Fibroblast of skin of abdomen (primary cell): ENCODE measurements at places on chromosomes 2 and 18.
A peak's percentile ranks its signal among the peaks of the same experiment; 100 is the strongest.

GRCh38 chr2:185862657-185863398 lies 124.2 kb downstream of the FSIP2 start:
- no peak for DNase-seq

DNA sequence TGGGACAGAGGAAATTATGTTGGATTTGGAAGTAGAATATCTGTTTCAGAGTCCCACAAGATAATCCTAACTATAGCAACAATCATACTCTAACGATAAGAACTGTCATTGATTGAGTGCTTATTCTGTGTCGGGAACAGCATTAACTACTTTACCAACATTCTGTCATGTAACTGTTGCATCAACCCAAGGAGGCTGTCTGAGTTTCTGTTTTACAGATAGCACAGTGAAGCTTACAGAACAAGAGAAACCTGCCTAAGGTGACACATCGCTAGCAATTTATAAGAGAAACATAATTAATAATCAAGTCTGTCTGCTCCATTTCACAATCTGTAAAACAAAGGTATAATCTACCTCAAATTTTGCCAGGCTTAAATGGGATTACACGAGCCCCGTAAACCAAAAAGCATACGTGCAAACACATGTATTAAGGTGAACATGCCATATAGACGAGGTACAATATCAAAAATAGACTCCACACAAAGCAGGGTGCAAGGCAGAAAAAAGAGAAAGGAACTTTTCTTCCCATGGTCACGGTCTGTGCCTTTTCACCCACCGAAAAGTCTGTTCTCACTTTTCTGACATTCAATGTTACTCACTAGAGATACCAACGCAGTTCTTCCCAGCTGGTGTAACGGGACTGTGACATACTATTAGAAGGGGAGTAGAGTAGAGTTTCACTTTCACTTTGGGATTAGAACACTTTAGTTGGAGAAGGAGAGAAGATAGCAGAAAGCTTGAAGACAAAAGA lies 37.2 kb upstream of the SLC8A1 start:
- DNase-seq, result peak; percentile 44

- no peak for DNase-seq
Observed at GRCh38 chr18:34726286-34727004, 16.3 kb downstream of the DTNA start.

- DNase-seq, result peak; percentile 0
Observed at GRCh38 chr2:214985619-214986018, 152.8 kb downstream of the ABCA12 start.

GRCh38 chr2:144798989-144799388 lies 279.1 kb upstream of the ZEB2 start:
- no peak for DNase-seq

DNA sequence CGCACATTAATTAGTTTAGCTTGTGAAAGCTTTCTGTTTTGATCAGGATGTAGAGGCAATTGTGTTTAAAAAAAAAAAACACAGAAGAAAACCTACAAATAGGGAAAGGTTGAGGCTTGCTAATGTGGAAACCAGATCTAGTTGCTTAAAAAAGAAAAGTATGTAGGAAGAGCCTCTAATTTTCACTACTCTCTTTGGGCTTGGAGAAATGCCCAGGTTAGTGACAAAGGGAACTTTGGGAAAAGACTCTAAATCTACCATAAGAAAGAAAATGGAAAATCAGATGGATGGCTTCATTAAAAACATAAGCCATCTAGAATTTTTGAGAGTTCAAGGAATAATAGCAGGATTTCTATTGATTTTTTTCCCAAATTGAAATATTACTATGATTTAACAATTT lies 47.3 kb upstream of the SLC38A11 start:
- DNase-seq, result no peak

DNA sequence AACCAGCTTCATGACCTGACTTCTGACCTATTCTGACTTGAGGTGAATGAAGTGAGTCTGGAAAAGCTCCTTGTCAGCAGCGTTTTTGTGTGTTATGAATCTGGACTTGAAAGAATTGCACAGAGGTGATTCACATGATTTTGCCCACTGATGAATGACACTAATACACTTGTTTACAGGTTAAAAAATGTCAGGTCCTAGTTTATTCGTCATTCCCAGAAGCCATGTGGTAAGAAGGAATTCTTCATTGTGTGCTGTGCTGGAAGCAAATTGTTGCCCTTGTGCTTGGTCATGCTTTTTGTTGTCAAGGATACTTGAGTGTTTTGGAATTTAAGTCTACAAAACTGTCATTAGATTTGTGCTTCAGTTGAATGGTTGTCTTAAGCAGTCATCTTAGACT lies 15.5 kb downstream of the SEC11C start:
- peak; percentile 78 for DNase-seq

DNA sequence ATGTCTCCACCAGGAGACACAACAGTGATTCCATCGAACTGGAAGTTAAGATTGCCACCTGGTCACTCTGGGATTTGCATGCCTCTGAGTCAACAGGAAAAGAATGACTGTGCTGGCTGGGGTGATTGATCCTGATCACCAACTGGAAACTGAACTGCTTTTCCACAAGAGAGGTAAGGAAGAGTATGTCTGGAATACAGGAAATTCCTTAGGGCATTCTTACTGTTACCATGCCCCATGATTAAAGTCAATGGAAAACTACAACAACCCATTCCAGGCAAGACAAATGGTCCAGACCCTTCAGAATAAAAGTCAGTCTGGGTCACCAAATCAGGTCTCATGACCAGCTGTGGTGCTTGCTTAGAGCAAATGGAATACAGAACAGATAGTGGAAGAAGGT lies 12.0 kb upstream of the DDX1 start:
- peak; percentile 49 for DNase-seq

- peak; percentile 8 for DNase-seq
Observed at GRCh38 chr2:161085149-161085548, 75.1 kb upstream of the TANK start.

GRCh38 chr2:2586068-2586776 lies 255.1 kb upstream of the MYT1L start:
- no peak for DNase-seq

DNA sequence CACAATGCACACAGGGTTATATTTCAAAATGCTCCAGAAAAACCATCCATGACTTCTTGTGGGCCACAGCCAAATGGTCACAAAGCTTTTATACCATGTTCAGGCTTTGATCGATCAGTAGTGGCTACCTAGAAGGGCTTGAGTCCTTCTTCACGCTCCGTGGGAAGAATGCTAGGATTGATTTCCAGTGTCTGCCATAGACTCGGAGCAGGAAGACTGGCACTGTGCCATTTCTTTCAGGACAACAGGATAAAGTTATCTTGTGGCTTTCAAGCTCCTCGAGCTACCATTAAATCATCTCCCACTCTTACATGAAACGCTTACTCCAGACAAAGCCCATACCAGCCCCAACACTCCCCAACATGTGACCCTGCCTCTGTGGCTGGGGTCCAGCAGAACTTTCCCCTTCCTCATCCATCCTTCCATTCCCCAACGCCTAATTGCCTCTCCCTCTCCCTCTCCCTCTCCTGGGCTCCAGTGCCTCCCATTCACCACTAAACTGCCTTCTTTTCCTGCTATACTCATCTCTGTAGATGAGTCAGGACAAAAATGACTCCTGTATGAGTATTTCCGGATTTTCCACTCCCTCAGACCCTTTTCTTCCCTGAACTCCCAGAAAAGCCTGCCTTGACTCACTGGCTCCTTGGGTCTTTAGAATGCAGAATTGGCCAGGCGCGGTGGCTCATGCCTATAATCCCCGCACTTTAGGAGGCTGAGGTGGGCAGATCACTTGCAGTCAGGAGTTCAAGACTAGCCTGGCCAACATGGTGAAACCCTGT lies 40.9 kb downstream of the ADD2 start:
- DNase-seq, result peak; percentile 87

GRCh38 chr18:59748628-59749360 lies 51.6 kb upstream of the CCBE1 start:
- peak; percentile 91 for DNase-seq

DNA sequence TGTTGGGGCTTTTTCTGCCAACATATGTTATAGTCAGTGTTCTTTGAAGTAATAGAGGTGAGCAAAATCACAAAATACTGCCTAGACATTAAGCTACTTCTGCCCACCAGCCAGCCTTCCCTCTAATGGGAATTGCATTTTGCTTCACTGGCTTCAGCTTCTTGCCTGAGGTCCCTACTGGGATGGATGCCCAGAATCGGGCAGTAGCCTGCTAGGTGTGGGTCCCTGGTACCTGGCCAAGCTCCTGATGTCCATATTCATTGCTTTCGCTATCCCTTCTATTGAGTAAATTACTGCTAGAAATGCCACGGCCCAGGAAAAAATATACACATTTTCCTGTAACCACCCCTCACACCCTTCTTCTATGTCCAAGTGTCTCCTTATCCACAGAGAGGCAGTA lies 27.0 kb downstream of the CRYGD start:
- DNase-seq, result no peak

- no peak for DNase-seq
Observed at GRCh38 chr2:120310136-120310535, 35.8 kb upstream of the INHBB start.

DNA sequence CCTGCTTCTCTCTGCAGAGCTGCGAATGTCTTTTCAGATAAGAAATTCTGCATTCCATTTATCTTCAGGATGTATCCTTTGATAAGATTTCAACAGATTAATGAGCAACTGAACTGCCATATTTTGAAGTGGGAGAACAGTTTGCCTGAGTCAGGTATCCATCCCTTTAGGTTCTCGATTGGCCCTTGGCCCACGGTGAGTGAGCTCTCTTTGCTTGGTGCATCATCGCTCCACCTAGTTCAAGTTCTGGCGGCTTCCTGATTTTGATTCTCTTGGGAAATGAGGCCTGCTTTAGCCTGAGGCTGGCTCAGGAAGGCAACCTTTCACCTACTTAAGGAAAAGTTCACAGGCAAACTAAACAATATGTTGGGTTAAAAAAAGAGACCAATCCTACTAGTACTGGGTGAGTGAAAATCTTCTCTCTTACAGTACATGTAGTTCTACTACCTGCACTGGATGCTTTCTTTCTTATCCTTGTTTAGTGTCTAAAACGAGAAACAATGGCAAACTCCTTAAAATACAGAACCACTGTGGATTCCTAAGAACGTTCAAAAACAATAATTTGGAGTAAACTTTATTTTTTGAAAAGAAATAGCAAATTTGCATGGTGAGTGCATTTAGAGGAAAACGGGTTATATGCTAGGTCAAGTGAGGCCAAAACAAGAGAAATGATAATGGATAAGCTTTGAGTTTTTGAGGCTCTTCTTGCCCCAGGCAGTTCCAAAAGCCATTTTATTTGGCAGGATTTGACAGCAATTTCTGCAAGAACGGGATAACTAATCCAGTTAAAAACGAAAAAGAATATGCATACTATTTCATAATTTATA lies 837 bp upstream of the ACSL3 start:
- no peak for DNase-seq

DNA sequence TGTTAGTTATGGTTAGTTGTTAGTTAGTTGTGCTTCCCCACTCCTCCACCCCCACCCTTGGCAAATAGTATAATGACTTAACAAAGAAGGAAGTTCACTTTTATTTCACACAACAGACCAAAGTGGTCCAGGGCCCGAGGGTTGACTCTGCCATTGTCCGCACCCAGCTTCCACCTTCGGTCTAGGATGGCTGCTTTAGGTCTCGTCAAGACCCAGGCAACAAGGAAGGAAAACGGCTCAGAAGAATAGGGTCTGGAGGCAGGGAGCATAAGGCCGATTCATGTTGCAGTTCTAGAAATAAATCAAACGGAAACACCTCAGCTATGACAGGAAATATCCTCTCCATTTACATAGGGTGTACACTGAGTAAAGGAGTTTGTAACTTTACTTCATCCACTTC lies 206.0 kb upstream of the CXCR4 start:
- no peak for DNase-seq

DNA sequence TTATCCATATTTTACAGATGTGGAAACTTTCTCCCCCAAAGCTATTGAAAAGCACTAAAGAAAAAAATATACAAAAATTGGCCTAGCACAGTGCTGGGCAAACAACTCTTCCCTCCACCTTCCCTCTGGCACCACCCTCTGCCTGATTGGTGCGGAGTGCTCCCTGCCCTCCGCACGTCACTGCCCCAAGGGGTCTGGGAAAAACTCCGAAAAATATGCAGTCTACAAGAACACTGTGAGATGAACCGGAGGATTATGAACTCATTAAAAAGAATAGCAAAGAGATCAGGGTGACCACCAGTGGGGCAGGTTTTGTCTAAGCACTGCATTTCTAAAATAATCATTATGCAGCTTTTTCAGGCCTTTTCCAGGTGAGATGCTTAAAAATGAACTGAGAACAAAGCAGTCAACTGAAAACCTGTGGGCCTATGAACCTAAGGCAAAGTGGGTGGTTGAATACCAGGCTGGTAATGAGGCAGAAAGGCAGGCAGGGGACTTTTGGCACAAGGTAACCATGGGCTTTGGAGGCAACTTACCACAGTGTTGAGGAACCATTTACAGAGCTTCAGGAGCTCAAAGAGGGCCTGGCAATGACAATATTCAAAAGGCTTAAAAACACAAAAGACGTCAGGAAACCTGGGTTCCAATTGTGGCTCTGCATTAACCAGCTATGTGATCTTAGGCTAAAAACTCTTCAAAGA lies 57.5 kb downstream of the AAK1 start:
- DNase-seq, result no peak

DNA sequence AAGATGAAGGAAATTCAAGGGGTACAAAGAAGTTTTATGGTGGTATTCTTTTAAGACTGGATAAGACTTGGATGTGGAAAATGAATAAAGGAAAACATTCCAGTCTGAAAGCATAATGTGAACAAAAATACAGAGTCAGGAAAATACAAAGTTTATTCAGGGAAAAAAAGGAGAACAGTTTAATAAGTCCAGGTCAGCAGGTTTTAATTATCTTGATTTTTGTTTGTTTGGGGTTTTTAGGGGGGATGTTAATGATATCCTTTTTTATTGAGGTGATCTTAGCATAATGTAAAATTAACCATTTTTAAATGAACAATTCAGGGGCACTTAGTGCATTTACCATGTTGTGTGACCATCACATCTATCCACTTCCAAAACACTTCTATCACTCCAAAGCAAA lies 80.6 kb downstream of the NBAS start:
- no peak for DNase-seq

DNA sequence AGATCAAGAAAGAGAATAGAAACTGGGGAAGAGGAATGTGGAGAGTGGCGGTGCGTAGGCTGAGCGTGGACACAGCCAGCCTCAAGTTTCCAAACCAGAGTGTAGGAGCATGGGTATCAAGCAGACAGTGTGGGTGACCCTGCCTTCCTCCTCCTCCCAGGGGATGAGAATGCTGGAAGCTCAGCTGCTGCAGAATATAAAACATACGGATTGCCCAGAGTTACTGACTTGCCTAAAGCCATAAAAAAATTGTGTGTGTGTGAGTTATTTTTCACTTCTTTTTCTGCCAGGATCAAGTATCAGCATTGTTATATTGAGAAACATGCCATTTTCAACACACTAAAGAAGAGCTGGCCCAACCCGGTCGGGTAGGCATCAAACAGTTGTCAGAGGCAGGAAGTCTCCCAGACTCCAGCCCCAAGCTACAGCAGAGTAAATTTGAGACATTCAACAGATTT lies 333.3 kb upstream of the ACVR2A start:
- peak; percentile 49 for DNase-seq

DNA sequence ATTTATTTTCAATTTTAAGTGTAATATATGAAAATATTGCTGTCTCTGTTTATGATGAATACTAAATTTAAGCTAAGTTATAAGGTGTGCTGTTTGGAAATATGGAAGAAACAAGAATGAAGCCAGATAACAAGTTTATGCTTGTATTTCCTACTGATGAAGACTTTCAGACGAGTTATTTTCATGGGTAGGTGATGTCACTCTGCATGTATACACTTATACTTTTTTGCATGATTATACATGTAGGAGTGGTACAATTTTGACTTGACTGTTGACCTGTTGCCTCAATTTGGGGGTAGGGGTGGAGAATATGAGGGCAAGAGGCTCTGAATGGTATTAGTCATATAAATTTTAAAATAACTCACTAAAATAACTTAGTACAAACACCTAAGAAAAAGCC lies 133.7 kb downstream of the HAUS1 start:
- DNase-seq, result no peak
